Eye (tissue), 1 donor: ENCODE measurements at places on chromosomes 3 and 15.

DNA sequence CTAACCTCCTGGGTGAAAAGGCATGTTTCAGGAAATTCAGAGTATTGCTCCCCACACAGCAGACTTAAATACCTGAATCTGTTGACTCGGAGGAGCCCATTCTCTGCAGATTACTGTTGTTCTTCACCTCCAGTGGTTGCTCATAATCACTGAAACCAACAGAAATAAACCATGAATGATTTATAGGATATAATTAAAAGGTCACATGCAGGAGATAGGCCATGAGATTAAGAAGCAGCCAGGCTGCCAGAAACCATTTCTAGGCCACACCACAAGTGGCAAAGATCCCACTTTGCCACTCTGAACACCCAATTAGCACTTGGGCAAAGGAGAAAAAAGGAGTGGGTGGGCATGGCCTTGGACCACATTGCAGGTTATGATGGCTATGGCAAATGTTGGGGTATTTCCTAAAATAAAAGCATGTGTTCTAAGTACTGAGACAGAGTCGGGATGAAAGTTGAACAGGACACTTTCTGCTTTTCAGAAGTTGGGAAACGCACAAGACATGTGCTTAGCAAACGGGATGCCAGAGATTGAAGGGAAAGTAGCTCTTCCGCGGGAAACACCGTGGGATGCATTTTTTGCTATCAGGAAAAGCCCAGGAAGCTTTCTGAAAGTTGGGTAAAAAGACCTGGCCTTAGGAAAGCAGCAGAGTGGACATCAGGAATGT lies 1.5 kb downstream of the CDC25A start:
- DNase-seq, result no peak

DNA sequence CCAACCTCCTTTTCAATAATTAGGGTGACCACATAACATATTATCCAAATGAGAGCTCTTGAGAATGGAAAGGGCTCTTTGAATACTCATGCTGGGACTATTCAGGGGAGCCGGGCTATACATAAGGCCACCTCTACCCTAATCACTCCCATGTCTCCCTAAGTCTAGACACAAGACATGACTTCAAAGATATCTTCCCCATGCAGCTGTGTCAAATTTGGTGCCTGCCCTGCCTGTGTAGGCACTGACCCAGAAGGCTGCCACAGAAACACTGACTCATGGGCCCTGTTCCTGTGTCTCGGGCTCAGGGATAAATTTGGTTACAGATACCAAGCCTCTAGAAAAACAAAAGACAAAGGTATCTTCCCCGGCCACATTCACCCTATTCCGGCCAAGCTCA lies 70.3 kb downstream of the MYLK start:
- DNase-seq, result no peak

- no peak for DNase-seq
These were observed 23.7 kb upstream of the SFMBT1 start for GRCh38 chr3:53069422-53070068.

GRCh38 chr3:354432-354831 lies 157.9 kb downstream of the CHL1 start:
- peak; percentile 85 for DNase-seq

- DNase-seq, result no peak
These were observed 11.0 kb upstream of the STARD5 start for GRCh38 chr15:81334768-81335435.

GRCh38 chr3:53269888-53270880 lies 14.4 kb upstream of the TKT start:
- DNase-seq, result peak; percentile 90

- peak; percentile 71 for DNase-seq
These were observed 18.8 kb upstream of the SATB1 start for GRCh38 chr3:18443665-18444594.

DNA sequence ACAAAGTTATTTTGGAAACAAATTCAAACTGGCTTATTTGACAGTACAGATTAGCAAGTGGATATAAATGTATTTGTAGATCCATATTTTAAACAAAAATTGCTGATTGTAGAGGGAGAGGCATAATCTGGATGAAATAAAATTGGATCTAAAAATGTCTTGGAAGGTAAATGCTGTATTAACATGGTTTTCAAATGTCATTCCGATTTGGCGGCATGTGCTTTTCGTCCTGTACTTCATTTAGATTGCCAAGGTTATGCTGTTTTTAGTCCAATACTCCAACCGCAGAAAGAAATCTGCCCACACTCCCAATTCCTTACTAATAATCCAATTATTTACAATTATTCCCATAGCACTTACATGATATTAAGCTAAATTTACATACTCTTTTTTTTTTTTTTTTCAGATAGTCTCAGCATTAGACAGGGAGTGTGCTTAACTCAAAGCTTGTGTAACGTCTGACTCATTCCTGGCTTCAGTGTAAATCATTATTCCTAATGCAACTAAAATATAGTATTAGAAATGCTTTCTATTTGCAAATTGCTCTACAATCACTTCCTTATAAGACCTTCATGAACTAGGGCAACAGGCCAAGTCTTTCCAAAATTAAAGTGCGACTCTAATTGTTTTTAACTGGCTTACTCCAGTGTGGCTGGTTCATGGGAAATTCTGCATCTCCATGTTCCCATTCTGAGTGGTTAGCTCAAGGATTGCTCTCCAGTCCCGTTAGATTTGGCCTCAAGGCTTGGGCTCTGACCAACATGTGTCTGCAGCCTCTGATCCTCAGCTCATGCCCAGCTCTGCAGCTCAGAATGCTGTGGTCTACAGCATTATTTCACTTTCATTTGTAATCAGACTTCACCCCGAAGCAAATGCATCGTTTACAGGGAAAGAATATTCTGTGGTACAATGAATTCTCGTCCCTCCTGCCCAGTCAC lies 103.9 kb downstream of the FBN1 start:
- no peak for DNase-seq

DNA sequence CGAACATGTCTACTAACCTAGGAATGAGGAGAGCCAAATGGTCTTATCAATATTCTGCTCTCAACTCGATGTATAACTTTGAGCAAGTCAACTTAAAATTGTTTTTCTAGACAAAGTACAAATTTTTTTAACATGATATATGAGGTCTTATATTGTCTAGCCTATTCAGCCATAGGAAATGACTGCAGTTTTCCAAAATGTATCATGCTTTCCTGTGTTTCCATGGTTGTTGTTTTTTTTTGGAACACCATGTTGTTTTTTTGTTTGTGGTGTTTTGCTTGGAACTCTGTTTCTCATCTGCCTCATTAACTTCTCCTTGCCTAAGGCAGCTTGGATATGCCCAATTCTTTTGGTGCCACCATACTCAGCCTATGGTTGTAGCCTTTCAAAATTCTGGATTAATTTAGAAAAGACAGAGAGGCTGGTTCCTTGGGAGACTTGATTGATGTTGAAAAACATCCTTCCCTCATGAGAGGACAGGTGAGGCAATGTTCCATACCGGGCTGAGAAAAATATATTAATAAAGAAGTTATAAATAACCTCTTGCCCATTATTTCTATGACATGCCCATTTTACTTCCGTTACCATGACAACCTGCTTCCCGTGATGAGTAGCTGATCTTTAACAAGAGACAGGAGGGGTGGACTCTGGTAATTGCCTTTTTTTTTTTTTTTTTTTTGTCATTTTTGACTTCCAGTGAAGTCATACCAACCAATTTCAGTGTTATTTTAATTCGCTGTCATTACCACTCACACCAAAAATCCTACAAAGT lies 687.9 kb upstream of the GRM7 start:
- no peak for DNase-seq

- DNase-seq, result no peak
These were observed 28.5 kb downstream of the BTLA start for GRCh38 chr3:112470788-112471187.

DNA sequence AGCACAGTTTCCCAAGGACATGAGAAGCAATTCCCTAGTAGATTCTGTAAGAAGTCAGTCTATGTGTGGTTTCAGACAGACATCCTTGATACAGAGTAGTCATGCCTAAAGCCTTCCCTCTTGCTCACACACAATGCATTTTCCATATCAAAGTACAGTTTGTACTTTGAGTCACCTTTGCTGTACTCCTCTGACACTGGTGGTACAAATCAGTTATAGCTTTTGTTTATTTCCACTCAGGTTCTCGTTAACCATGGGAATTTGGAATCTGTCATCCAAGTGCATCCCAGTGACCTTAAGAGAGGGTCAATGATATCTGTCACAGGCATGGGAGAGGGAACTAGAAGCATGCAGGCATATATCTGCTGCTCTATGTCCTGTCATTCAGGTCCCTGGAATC lies 3.6 kb upstream of the GNB4 start:
- DNase-seq, result peak; percentile 4

GRCh38 chr3:120170223-120170622 lies 76.0 kb upstream of the GSK3B start:
- no peak for DNase-seq

GRCh38 chr15:61871926-61872522 lies 188.2 kb downstream of the VPS13C start:
- peak; percentile 46 for DNase-seq

DNA sequence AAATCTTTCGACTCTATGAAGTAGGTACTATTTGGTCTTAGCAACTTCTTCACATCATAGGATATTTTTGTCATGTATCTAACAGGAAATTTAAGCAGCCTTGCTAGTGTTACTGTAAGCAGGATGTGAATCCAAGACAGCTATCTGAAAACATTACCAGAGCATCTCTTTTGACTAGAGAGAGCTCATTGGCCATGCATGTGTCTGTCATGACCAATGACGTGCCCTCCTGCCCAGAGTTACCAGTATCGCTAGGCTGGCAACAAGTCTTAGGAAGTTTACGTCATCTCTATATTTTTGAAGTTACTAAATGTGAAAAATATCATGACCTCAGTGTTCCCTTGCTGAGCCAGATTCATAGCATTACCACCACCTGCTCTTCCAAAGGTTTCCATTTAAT lies 130.9 kb upstream of the TP63 start:
- no peak for DNase-seq

- DNase-seq, result peak; percentile 9
These were observed 1.8 kb downstream of the MAP1A start for GRCh38 chr15:43519196-43519595.

- no peak for DNase-seq
These were observed 108.9 kb downstream of the RYR3 start for GRCh38 chr15:33419701-33420100.

DNA sequence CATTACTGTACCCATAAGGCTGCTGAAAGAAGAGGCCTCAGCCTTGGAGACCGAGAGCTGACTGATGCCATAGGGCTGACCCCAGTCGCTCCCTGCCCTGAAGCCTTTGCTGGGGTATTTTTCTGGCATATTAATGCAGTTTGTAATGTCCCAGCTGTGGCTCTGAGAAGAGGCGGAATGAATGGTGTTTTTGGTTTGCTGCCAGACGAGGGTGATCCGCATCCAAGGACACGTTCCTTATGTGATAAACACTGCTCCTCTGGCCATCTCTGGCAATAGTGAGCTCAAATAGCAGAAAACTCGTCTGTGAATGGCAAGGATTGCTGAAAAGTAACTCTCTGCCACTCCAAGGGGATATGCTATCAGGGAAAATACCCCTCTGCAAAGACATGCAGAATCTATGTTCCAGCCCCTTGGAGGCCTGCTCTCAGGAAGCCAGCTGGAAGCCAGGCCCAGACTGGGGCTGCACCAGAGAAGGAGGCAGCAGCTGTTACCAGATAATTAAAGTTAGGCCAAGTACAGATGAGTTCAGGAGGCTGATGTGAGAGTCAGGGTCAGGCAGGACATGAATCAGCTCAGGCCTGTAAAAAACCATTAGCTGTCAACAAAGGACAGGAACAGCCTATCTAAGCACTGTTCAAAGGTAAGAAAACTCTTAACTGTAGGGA lies 28.9 kb upstream of the KLHL6 start:
- peak; percentile 71 for DNase-seq

DNA sequence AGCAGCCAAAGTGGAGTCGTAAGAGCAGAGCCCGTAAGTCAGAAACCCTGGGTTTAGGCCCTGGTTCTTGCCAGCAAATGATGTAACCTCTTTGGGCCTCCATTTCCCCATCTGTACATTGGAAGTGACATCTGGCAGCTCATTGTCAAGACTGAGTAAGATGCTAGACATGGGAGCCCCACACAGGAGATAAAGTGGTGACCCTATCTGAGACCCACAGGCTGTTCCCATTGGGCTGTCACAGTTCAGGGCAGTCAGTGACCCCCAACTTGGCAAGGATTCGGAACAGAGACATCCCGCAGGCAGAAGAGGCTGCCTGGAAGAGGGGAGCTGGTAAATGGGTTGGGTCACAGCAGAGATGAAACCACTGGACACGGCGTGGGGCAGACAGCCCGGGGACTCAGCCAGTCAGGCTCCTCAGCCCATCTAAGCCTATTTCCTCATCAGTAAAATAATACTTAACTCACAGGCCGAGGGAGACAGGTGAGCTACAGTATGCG lies 1.8 kb downstream of the CLN6 start:
- DNase-seq, result no peak

DNA sequence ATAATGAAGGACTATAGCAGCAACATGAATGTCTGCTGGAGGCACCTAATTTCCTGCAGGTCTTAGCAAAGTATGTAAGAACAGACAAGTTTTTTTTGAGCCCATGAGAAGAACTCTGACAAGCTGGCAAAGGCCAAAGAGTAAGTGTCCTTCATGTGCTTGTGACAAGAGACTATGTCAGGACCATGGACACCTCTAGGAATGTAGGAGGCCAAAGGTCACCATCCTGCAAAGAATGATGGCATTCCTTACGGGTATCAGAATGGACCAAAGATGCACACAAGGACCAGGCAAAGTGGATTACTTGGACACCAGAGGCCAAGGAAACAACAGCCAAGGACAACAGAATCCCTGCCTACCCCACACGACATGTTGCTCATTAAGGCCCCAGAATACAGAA lies 858.5 kb upstream of the CFAP20DC start:
- DNase-seq, result no peak

DNA sequence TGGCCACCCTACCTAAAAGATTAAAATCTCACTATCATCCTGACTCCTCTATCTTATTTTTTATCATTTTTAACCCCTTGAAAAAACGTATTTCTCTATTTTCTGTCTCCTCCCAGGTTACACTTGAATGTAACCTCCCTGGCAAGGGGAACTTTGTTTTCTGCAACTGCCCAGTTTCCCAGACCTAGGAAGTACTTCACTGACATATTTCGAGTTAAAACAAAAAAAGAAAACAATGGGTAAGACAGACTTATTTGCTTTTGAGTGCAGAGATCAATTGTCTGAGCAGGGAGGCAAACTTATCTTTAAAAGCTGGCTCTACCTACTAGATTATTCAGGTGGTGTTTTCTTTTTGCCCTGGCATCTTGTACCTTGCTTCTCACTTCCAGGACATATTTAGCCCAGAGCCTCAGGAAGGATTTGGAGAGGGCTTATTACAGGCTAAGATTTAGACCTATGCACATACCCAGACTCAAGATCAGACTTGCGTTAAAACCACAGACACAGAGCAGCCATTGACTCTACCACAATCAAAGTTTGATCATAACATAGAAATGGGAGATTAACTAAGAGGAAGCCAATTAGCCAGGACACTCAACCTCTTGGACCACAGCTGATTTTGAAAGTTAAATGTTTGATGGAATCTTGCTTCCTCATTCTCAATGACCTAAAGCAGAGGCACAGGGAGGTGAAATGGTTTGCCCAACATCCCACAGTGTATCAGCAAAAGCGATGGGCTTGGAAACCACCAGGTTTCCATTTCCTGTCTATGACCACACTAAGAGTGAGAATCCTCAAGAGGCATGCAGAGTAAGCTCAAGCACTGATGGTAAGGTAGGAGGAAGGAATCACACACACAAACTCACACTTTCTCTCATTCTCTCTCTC lies 169.5 kb upstream of the THBS1 start:
- no peak for DNase-seq

GRCh38 chr3:188269040-188269439 lies 115.1 kb downstream of the LPP start:
- DNase-seq, result no peak
